Activated naive CD8-positive, alpha-beta T cell treated with anti-CD3 and anti-CD28 coated beads for 36 hours (primary cell): ENCODE measurements at places on chromosomes 6 and 20.

GRCh38 chr20:12353842-12354241 is 436.1 kb downstream of the BTBD3 start:
- H3K27me3 ChIP-seq, result no peaks in the 10 kb centered on the region
- H3K27ac ChIP-seq, result no peak overlapping the region
- no peak overlapping the region for H3K4me3 ChIP-seq
- no peaks in the 10 kb centered on the region for H3K4me1 ChIP-seq
- DNase-seq, result no peak

- no peak overlapping the region for H3K27ac ChIP-seq
- no peak for DNase-seq
- peaks cover 13% of the 10 kb centered on the region for H3K27me3 ChIP-seq
- no peak overlapping the region for H3K4me3 ChIP-seq
- no peaks in the 10 kb centered on the region for H3K4me1 ChIP-seq
Observed at GRCh38 chr6:75438013-75438431, 55.6 kb downstream of the FILIP1 start.

- peaks cover 14% of the 10 kb centered on the region for H3K4me1 ChIP-seq
- no peak overlapping the region for H3K4me3 ChIP-seq
- DNase-seq, result no peak
- H3K27ac ChIP-seq, result no peak overlapping the region
- peaks cover 18% of the 10 kb centered on the region for H3K27me3 ChIP-seq
- no peaks in the 10 kb centered on the region for H3K36me3 ChIP-seq
Observed at GRCh38 chr20:63032861-63033793, 26.4 kb upstream of the BHLHE23 start.

DNA sequence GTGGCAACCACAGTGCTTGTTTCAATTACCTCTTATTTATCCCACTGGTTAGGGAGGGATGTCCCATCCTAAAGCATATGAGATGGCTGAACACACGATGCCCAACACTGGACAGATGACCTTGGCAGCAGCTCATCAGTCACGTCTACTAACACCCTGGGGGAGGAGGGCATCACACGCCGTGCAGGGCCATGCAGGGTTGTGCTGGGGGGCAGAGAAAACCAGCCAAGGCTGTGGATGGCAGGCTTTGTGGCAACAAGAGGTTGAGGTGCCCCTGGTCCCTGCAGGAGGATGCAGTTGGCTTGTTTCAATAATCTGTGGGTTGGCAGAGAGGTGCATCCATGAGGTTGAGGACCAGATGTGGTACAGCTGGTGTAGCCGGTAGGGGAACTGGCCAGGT is 293.7 kb upstream of the SULF2 start:
- no peak for DNase-seq
- H3K4me1 ChIP-seq, result no peaks in the 10 kb centered on the region
- no peak overlapping the region for H3K27ac ChIP-seq

- H3K27me3 ChIP-seq, result no peaks in the 10 kb centered on the region
- H3K4me1 ChIP-seq, result peaks cover 9% of the 10 kb centered on the region
- no peaks in the 10 kb centered on the region for H3K36me3 ChIP-seq
- H3K27ac ChIP-seq, result no peak overlapping the region
- DNase-seq, result no peak
- H3K4me3 ChIP-seq, result no peak overlapping the region
Observed at GRCh38 chr20:40960101-40960500, 68.5 kb upstream of the TOP1 start.

DNA sequence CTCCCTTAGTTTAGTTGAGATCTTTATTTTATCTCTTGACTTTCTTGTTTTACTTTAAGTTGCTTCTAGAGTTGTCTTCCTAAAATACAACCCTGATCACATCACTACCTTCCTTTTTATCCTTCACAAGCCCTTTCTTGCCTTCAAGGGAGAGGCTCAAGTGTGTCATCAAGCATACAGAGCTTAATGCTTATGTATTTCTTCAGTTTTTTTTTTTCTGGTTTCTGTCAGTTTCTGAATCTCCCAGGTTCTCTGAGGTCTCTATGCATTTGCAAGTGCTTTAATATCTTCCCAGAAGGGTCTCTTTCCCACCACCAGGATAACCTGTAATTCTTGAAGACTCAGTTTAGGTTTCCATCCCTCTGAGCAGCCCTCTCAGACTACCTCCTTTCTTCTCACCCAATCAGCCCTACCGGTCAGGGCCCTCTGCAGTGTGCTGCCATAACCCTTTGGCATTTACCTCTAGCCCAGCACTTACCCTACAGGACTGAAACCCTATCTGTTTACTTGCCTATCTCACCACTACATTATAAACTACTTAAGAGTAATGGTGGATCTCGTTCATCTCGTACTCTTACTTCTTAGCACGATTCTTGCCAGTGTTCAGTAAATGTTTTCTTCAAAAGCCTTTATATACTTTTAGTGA is 36.9 kb downstream of the EYA4 start:
- DNase-seq, result no peak
- H3K27ac ChIP-seq, result no peak overlapping the region
- no peak overlapping the region for H3K4me3 ChIP-seq
- H3K36me3 ChIP-seq, result no peaks in the 10 kb centered on the region

DNA sequence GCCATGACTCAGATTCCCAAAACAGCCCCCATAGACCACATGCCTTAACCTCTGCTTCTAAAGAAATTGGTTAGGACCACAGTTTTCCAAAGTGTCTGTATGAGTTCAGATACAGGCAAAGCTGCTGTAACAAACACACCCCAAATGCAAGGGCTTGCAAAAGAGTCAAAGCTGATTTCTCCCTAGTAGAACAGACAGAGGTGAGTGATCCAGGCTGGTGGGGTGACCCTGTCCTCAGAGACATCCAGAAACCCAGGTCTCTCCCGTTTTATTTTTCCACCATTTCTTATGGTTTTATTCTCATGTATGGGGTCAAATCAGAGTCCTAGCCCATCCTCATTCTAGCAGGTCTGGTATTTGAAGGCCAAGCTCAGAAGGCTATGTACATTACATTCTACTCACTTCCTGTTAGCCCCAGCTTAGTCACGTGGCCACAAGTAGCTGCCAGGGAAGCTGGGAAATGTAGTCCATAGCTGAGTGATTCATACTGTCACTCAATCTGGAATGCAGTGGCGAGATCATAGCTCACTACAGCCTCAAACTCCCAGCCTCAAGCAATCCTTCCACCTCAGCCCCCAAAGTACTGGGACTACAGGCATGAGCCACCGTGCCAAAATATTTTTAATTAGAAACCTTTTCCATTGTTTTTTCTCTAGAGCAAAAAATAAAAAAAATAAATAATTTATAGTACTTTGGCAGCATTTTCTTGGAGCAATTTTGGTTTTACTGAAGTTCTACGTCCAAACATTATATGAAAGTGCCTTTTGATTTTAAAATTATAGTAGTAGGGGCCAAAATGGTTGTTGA is 175.2 kb downstream of the ZMYND8 start:
- no peak for DNase-seq
- no peak overlapping the region for H3K4me3 ChIP-seq
- no peak overlapping the region for H3K27ac ChIP-seq

DNA sequence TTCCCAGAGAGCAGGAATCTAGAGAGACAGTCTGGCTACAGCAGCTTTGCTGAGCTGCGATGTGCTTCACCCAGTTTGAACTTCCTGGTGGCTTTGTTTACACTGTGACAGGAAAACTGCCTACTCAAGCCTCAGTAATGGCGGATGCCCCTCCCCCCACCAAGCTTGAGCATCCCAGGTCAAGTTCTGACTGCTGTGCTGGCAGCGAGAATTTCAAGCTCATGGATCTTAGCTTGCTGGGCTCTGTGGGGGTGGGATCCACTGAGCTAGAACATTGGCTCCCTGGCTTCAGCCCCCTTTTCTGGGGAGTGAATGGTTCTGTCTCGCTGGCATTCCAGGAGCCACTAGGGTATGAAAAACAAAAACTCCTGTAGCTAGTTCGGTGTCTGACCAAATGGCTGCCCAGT is 91.0 kb upstream of the ESR1 start:
- no peak overlapping the region for H3K4me3 ChIP-seq
- no peak for DNase-seq
- peaks cover 23% of the 10 kb centered on the region for H3K27me3 ChIP-seq
- H3K36me3 ChIP-seq, result peaks cover 13% of the 10 kb centered on the region

DNA sequence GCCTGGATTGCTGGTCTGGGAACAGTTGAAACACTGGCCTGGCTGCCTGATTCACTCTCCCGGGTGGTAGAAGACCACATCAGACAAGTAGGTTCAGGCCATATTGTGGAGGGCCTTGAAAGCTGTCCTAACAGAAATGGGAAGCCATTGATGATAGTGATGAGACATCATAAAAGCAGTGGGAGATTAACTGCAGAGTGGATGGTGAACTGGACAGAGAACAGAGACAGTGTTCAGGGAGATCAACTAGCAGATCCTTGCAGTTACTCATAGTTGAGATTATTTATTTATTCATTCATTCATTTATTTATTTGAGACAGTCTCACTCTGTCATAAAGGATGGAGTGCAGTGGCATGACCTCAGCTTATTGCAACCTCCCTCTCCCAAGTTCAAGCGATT is 30.2 kb upstream of the MCM3 start:
- no peaks in the 10 kb centered on the region for H3K27me3 ChIP-seq
- peaks cover 22% of the 10 kb centered on the region for H3K4me1 ChIP-seq
- H3K27ac ChIP-seq, result no peak overlapping the region
- H3K4me3 ChIP-seq, result no peak overlapping the region
- DNase-seq, result no peak

DNA sequence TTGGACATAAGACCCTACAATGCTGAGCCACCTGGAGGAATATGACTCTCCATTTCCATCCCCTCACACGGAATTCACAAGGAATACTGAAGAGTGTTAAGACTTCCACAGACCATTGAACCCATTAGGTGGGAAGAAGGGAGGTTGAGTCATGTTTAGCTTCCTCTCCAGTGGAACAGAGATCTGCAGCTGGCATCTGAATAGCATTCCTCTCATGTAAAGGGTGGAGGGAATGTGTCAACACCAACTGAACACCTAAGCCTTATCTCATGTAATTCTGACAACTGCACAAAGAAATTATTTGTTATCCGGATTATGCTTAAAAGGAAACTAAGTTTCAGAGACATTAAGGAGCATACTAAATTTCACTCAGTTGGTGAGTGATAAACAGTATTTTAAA is 705.9 kb downstream of the MAFB start:
- H3K27ac ChIP-seq, result no peak overlapping the region
- no peak for DNase-seq
- peaks cover 3% of the 10 kb centered on the region for H3K27me3 ChIP-seq
- H3K4me3 ChIP-seq, result no peak overlapping the region
- no peaks in the 10 kb centered on the region for H3K36me3 ChIP-seq

DNA sequence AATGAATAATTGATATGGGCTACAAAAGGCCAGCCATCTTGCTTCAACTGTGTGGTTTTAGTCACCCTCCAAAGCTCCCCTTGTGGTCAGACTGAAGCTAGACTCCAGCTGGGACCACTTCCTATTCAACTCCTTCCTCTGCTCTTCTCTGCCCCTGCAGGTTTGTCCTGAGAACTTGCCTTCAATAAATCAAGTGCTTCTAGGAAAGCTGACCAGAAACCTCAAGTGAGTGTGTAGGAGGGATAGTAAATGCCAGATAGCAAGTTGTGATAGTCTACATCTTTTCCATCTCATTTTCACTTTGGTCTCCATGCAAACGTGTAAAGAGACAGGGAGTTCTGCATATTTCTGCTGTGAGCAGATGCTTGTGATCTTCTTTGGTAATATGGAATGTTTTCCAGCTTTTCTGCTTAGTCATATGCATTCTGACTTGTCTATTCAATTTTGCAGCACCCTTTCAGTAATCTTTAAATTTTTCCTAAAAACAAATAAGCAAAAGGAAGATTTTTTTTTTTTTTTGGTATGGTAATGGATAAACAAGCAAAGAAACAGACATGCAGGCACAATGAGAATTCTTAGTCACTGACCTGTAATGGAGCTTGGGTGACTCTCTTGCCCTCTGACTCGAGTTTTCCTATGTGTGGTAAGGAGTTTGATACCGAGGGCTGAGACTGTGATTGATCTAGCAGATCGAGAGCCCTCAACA is 201.3 kb upstream of the BTBD3 start:
- no peak overlapping the region for H3K4me3 ChIP-seq
- no peaks in the 10 kb centered on the region for H3K36me3 ChIP-seq
- no peaks in the 10 kb centered on the region for H3K27me3 ChIP-seq
- no peak overlapping the region for H3K27ac ChIP-seq

- no peak for DNase-seq
- H3K4me1 ChIP-seq, result peaks cover 34% of the 10 kb centered on the region
- H3K36me3 ChIP-seq, result peaks cover 14% of the 10 kb centered on the region
- H3K27me3 ChIP-seq, result no peaks in the 10 kb centered on the region
Observed at GRCh38 chr6:14748679-14749078, 497.2 kb upstream of the JARID2 start.

DNA sequence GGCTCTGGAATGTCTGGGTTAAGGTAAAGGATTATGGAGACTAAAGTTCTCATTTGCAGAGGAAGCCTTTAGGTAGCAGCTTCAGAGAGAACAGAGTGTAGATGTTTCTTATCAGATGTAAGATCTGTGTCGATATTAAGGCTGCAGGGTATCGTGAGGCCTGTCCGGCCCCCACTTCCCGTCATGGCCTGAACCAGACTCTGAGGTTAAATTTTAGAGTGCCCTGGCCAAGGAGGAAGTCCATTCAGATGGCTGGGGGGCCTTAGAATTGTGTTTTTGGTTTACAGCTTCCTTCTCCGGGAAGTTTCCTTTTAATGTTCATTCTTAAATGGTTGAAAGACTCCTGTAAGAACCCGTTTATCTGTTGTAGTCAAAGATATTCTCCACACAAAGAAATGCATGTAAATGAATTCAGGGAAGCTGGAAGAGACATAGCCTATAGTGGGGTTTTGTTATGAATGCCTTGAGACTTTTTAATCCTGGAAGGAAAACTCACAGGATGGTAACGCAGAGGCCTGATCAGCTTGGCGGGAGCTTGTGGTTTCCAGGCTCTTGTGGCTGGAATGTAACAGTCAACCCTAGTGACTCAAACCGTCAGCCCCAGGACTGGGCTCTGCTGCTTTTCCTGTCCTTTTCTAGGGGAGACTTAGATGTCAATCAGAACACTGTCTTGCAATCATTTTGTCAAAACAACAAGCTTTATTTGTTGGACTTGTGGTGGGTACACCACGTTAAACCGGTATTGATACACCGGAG is 34.7 kb downstream of the KIF25 start:
- no peak overlapping the region for H3K27ac ChIP-seq
- DNase-seq, result no peak
- H3K4me1 ChIP-seq, result no peaks in the 10 kb centered on the region
- peaks cover 55% of the 10 kb centered on the region for H3K27me3 ChIP-seq
- H3K36me3 ChIP-seq, result peaks cover under 1% of the 10 kb centered on the region

DNA sequence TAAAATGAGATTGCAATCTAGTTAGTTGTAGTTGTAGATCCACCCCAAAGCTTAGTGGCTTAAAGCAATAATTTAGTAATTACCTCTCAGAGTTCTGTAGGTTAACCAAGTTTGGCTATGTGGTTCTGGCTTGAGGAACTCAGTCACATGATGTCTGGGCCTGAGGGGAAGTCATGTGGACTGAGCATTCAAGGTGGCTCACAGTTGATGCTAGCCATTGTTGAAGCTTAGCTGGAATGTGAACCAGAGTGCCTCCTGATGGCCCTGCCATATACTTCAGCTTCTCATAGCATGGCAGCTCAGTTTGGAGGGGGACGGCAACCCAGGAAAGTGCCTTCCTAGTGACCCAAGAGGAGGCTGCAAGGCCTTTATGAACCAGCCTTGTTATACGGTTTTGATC is 263.2 kb upstream of the RNF217 start:
- H3K4me3 ChIP-seq, result no peak overlapping the region
- H3K27ac ChIP-seq, result no peak overlapping the region
- no peaks in the 10 kb centered on the region for H3K36me3 ChIP-seq
- no peaks in the 10 kb centered on the region for H3K4me1 ChIP-seq

- H3K27ac ChIP-seq, result no peak overlapping the region
- H3K4me3 ChIP-seq, result no peak overlapping the region
- peaks cover 2% of the 10 kb centered on the region for H3K36me3 ChIP-seq
- no peaks in the 10 kb centered on the region for H3K27me3 ChIP-seq
- DNase-seq, result no peak
Observed at GRCh38 chr20:20628314-20628713, 84.1 kb downstream of the RALGAPA2 start.
